ENCODE measurements at places on chromosomes 12 and 14. TPM values are rescaled to one million over a fixed set of nuclear protein-coding genes. Genes with fewer than 3 reads are reported as not detected.

GRCh38 chr14:57403521-57403864, 13.1 kb downstream of the NAA30 start:
- DNase-seq = no peak
- no peaks in the 10 kb centered on the region for H3K4me1 ChIP-seq
- H3K36me3 ChIP-seq = peaks cover 10% of the 10 kb centered on the region
- no peak overlapping the region for H3K4me3 ChIP-seq

TAS2R30 gene
- 5.3 TPM for total RNA-seq

GRCh38 chr12:113464452-113464775, 7.3 kb downstream of the LHX5 start:
- H3K36me3 ChIP-seq = no peaks in the 10 kb centered on the region
- H3K4me1 ChIP-seq = peaks cover 17% of the 10 kb centered on the region
- no peak for DNase-seq
- H3K4me3 ChIP-seq = no peak overlapping the region

DNA sequence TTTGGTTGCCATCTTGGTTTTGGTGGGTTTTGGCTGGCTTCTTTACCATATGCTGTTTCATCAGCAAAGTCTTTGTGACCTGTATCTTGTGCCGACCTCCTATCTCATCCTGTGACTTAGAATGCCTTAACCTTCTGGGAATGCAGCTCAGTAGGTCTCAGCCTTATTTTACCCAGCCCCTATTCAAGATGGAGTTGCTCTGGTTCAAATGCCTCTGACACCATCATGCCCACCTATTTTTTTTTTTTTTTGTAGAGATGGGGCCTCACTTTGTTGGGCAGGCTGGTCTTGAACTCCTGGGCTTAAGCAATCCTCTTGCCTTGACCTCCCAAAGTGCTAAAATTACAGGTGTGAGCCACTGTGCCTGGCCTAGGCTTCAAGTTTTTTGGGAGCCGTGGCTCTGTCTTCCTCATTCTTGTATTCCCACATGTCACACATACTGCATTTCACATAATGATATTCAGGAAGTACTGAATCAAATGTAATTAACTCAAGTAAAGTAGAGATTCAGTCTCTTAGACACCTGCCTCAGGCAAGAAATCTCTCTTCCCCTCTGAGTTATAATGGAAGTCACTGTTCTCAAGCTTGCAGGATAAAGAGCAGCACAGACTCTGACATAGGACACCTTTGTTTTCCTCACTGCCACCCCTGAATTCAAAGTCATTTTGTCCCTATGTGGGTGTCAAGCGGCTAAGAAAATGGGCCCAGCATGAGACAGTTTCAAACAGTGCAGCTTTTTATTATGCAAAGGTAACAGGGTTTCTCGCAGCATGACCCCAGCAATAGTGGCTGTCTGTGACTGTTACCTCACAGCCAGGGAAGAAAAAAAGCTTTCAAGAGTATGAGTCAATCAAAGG, 159.0 kb downstream of the PTPN11 start:
- no peaks in the 10 kb centered on the region for H3K4me1 ChIP-seq
- no peak overlapping the region for H3K4me3 ChIP-seq
- no peak for DNase-seq
- H3K27ac ChIP-seq = no peak overlapping the region

KICS2 gene
- total RNA-seq = 18.2 TPM

- no peaks in the 10 kb centered on the region for H3K36me3 ChIP-seq
- no peak overlapping the region for H3K27ac ChIP-seq
- DNase-seq = no peak
- no peak overlapping the region for H3K4me3 ChIP-seq
- no peaks in the 10 kb centered on the region for H3K27me3 ChIP-seq
- no peaks in the 10 kb centered on the region for H3K4me1 ChIP-seq
These were observed 405.6 kb downstream of the GXYLT1 start for GRCh38 chr12:41739066-41739465.

GRCh38 chr12:110403146-110403975, at the start of gene ANAPC7:
Gene ANAPC7, minus strand, starts transcription at chr12:110403708. Its CDS starts 81 bp downstream, at chr12:110403627.
- peak within 1 kb of the TSS; percentile 81 for H3K27ac ChIP-seq
- H3K4me3 ChIP-seq = peak within 1 kb of the TSS; percentile 99
- H3K36me3 ChIP-seq = no peaks in the 10 kb centered on the region

DNA sequence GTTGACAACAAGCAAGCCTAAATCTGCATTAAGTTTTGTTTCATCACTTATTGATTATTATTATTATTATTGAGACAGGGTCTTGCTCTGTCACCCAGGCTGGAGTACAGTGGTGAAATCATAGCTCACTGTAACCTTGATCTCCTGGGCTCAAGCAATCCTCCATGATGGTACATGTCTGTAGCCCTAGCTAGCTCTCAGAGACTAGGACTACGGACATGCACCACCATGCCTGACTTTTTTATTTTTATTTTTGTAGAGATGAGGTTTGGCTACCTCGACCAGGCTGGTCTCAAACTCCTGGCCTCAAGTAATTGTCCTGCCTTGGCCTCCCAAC, 35.7 kb upstream of the STK38L start:
- H3K27ac ChIP-seq = no peak overlapping the region
- H3K4me1 ChIP-seq = no peaks in the 10 kb centered on the region
- DNase-seq = no peak
- no peaks in the 10 kb centered on the region for H3K27me3 ChIP-seq
- no peak overlapping the region for H3K4me3 ChIP-seq
- no peaks in the 10 kb centered on the region for H3K36me3 ChIP-seq

- no peak for DNase-seq
- no peaks in the 10 kb centered on the region for H3K27me3 ChIP-seq
- no peak overlapping the region for H3K4me3 ChIP-seq
- H3K36me3 ChIP-seq = no peaks in the 10 kb centered on the region
- H3K4me1 ChIP-seq = no peaks in the 10 kb centered on the region
- no peak overlapping the region for H3K27ac ChIP-seq
These were observed 30.3 kb downstream of the TXNDC16 start for GRCh38 chr14:52522033-52522432.

DNA sequence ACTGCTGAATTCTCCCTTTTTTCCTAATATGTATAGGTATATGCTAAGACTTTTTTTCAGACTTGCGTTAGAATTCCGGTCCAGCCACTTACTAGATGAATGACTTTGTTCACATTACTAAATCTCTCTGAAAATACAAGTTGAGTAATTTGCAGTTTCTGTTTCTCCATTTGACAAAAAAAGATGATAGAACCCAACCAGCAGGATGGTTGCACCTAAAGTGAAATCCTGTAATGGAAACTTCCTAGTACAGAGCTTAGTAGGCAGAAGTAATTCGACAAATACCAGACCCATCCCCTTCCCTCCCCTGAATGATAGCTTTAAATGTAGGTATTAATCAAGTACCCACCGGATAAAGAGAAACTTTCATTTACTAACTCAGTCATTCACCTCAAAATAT, 113.6 kb upstream of the RAP1B start:
- H3K27ac ChIP-seq = no peak overlapping the region
- H3K4me3 ChIP-seq = no peak overlapping the region
- no peaks in the 10 kb centered on the region for H3K27me3 ChIP-seq
- DNase-seq = no peak
- no peaks in the 10 kb centered on the region for H3K4me1 ChIP-seq
- H3K36me3 ChIP-seq = no peaks in the 10 kb centered on the region

GRCh38 chr14:20774258-20774824, 6.1 kb downstream of the EDDM3B start:
- no peaks in the 10 kb centered on the region for H3K4me1 ChIP-seq
- no peaks in the 10 kb centered on the region for H3K36me3 ChIP-seq
- no peaks in the 10 kb centered on the region for H3K27me3 ChIP-seq
- DNase-seq = no peak

- H3K4me1 ChIP-seq = no peaks in the 10 kb centered on the region
- H3K27ac ChIP-seq = no peak overlapping the region
- H3K27me3 ChIP-seq = no peaks in the 10 kb centered on the region
- H3K4me3 ChIP-seq = no peak overlapping the region
- H3K36me3 ChIP-seq = no peaks in the 10 kb centered on the region
- no peak for DNase-seq
These were observed 78.6 kb upstream of the TBX3 start for GRCh38 chr12:114762490-114763110.

PPP1R36 gene
- 0.31 TPM for total RNA-seq

- H3K36me3 ChIP-seq = no peaks in the 10 kb centered on the region
- no peak for DNase-seq
- H3K4me1 ChIP-seq = no peaks in the 10 kb centered on the region
- H3K27ac ChIP-seq = no peak overlapping the region
- no peaks in the 10 kb centered on the region for H3K27me3 ChIP-seq
- no peak overlapping the region for H3K4me3 ChIP-seq
These were observed 727.6 kb downstream of the DIO2 start for GRCh38 chr14:79483477-79484388.

DNA sequence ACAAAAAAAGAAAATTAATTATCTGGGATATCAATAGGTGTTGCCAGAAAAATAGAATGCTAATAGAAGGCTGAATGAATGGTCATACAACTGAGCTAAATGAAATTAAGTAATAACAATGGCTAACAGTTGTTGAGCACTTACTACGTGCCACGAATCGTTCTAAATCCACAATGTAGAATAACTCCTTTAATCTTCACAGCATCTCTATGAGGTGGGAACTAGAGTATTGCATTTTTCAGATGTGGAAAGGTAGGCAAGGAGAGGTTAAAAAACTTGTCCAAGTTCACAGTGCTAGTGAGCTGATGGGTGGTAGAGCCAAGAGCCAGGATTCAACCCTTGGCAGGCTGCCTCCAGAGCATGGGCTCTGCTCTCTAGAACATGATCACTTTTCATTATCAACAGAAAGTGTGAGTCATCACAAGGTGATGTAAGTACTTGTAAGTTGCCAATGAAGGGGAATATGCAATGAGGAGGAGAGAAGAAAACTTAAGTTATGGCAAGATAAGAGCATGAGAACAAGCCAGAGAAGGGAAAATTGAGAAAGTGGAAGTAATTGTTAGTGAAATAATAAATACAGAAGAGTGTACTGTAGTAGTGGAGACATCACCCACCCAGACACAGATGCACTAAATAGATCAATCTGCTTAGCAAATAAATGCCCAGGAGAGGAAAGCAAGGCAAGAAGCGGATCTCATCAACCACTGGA, 122.1 kb downstream of the PRKD1 start:
- H3K27ac ChIP-seq = no peak overlapping the region
- no peaks in the 10 kb centered on the region for H3K36me3 ChIP-seq
- no peaks in the 10 kb centered on the region for H3K4me1 ChIP-seq
- H3K27me3 ChIP-seq = no peaks in the 10 kb centered on the region
- no peak for DNase-seq
- no peak overlapping the region for H3K4me3 ChIP-seq

ALDH6A1 gene
- 19.2 TPM for total RNA-seq

LRRC9 gene
- not detected for total RNA-seq

WNT5B gene
- 0.37 TPM for total RNA-seq

DNA sequence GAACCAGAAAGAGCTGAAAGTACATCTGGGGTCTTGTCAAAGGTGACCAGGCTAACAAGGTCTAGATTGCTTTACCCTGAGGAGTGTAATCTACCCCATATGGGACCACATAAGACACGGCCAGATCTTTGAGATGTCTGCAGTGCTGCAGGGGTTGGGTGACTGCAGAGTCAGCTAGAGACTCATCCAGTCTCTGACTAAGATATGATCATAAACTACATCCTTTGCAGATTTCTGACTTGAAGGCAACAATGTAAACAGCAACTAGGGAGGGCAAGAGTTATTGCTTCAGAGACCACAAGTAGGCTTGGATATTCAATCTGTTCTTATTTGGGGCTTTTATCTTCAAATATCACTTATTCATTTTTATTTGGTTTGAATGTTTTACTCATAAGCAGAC, 1080.5 kb upstream of the FOXG1 start:
- no peaks in the 10 kb centered on the region for H3K27me3 ChIP-seq
- DNase-seq = no peak
- no peak overlapping the region for H3K4me3 ChIP-seq
- H3K36me3 ChIP-seq = no peaks in the 10 kb centered on the region
- no peak overlapping the region for H3K27ac ChIP-seq
- no peaks in the 10 kb centered on the region for H3K4me1 ChIP-seq

GRCh38 chr14:76863724-76864407, 37.7 kb downstream of the LRRC74A start:
- H3K27ac ChIP-seq = no peak overlapping the region
- no peaks in the 10 kb centered on the region for H3K36me3 ChIP-seq
- no peak overlapping the region for H3K4me3 ChIP-seq
- no peak for DNase-seq

SYCP3 gene
- not detected for total RNA-seq

Measured in naive thymus-derived CD4-positive, alpha-beta T cell (primary cell).